ENCODE measurements at places on chromosomes 12 and 14.

DNA sequence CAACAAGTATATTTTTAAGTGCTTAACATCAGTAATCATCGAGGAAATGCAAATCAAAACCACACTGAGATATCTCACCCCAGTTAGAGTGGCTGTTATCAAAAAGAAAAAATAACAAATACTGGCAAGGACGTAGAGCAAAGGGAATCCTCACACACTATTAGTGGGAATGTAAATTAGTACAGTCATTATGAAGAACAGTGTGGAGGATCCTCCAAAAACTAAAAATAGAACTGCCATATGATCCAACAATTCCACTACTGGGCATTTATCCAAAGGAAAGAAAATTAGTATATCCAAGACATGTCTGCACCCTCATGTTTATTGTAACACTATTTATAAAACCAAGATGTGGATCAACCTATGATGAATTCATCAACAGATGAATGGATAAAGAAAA lies 149.0 kb upstream of the PWP1 start:
- no peak for DNase-seq

DNA sequence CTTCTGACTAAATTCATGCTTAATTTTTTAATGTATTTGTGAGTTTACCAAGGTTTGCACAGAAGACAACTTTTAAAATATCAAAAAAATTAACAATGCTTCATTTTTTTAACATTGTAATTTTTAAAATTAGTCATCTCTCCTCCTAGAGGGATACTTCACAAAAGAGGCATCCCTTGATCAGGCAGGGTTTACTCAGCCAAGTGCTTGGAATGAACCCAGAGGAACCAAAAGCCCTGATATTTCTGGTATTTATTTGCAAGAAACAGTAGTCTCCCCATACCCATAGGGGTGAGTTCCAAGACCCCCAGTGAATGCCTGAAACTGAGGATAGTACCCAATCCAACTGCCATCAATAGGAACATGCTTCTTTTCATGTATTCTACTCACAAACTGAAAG lies 52.5 kb downstream of the GARIN6 start:
- no peak for DNase-seq

GRCh38 chr12:131990066-131990979 lies 40.6 kb downstream of the EP400 start:
- DNase-seq: peak; percentile 90

DNA sequence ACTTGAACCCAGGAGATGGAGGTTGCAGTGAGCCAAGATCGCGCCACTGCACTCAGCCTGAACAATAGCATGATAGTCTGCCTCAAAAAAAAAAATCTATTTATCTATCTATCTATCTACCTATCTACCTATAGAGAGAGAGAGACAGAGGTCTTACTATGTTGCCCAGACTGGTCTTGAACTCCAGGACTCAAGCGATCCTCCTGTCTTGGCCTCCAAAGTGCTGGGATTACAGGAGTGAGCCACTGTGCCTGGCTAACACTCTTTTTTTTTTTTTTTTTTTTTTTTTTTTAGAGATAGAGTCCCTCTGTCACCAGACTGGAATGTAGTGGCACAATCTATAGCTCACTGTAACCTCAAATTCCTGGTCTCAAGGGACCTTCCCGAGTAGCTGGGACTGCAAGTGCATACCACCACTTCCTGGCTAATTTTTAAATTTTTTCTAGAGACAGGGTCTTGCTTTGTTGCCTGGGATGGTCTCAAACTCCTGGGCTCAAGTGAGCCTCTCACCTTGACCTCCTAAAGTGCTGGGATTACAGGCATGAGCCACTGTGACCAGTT lies 1.9 kb downstream of the FAM186A start:
- no peak for DNase-seq

DNA sequence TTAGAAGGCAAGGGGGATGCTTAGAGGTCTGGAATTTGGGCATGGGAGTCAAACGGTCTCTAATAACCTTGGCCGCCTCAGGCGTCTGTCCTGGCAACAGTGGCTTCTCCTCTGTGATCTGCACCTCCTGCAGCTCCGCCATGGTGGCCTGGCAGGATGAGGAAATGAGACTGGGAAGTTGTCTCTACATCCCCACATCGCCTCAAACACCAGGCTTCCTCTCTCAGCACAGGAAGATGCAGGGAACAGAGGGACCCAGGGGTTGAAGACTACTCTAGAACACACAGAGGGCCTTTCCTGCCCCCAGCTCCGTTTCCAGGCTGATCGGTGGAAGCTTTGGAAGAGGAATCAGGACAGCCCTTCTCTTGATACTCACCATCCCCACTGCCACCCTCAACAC lies 1.7 kb downstream of the NDRG2 start:
- no peak for DNase-seq

- no peak for DNase-seq
Measured at GRCh38 chr14:92659765-92660561, 88.5 kb downstream of the LGMN start.

DNA sequence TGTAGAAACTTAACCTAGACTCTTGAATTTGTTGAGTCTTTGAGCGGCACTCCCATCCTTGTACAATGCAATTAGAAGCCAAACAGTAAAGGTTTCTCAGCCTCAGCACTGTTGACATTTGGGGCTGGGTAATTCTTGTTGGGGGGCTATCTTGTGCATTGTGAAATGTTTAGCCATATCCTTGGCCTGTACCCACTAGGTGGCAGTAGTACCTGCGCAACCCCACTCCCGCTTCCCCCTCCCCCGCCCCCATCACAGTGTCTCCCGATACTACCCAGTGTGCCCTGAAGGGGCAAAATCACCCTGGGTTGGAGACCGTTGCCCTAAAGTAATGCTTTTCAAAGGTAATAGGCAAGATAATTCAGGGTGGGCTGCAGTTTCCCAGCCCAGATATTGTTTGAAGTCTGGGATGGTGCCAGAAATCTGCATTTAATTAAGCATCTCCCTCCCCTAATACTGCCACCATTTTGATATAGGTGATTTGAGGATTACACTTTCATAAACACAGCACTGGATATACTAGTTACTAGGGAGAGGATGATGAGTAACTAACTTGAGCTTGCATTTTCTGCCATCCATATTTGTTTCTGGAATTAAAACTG lies 1.8 kb downstream of the COX6A1 start:
- DNase-seq: peak; percentile 42

GRCh38 chr14:22464422-22465142 lies 124.4 kb downstream of the DAD1 start:
- DNase-seq: no peak

GRCh38 chr12:69112616-69113015 lies 126.8 kb upstream of the CPSF6 start:
- no peak for DNase-seq

DNA sequence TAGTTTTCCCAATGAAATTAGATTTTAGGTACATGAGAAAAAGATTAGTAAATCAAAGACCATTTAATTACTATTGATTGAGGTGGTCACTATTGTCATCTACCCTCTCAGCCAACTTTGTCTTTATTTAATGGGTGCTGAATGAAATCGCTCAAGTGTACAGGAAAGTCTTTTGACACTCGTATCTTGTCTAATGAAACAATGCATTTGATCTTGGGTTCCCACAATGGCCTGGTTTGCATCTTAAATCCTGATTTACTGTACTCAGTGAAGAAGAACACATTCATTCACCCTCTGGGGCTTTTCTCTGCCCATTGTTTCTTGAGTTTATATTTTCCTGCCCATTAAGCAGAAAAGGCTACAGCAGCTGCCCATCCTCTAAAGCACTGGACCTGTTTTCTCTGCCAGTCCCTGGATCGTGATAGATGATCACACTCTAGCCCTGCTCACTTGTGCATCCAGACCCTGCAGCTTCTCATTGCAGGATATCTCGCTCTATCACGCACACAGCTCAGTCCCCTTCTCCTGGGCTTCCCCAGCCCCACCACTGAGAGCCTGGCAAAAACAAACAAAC lies 1369.3 kb downstream of the AACS start:
- DNase-seq: peak; percentile 73

DNA sequence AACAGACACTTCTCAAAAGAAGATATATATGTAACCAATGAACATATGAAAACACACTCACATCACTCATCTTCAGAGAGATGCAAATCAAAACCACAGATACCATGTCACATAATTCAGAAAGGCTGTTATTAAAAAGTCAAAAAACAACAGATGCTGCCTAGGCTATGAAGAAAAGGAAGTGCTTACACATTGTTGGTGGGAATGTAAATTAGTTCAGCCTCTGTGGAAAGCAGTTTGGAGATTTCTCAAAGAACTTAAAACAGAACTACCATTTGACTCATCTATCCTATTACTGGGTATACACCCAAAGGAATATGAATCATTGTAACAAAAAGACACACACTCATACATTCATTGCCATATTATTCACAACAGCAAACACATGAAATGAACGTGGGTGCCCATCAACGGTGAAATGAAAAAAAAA lies 35.1 kb downstream of the EIF2S3B start:
- DNase-seq: no peak

DNA sequence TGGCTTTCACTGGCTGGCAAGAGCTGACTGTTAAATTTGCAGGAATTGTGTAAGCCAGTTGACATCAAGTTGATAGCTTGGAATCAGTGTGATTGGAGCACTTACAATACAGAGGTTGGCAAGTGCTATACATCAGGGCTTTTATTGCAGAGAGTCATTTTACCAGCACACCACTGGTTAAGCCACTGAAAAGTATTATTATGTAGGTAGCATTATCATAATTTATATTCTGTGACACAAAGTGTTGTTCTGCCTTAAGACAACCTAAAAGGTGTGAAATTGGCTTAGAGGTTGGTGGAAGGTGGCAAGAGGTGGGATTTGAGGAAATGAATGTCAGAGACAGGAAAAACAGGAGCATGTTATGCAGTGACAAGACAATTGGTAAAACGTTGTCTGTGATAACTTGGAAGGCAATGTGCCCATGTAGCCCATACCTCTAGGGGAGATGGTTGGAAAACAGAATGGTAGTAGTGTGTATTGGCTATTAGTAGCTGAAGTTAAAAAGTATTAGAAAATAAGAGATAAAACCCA lies 172.9 kb upstream of the PRICKLE1 start:
- no peak for DNase-seq

GRCh38 chr12:7130701-7131501 lies 730 bp downstream of the CLSTN3 start:
- peak; percentile 64 for DNase-seq

DNA sequence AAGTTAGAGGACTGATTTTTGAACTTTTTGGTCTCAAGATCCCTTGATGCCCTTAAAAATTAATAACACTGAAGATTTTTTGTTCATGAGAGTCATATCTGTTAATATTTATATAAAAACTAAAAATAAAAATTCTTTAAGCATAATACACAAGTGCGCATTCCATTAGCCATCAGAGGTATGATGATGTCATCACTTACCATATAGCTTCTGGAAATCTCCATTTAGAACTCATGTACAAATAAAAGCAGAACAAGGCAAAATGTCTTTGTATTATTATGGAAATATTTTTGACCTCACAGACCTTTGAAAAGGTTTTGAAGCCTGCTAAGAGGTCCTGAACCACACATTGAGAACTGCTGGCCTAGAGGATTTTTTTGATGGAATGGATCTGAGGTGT lies 214.4 kb upstream of the GARIN6 start:
- DNase-seq: no peak

DNA sequence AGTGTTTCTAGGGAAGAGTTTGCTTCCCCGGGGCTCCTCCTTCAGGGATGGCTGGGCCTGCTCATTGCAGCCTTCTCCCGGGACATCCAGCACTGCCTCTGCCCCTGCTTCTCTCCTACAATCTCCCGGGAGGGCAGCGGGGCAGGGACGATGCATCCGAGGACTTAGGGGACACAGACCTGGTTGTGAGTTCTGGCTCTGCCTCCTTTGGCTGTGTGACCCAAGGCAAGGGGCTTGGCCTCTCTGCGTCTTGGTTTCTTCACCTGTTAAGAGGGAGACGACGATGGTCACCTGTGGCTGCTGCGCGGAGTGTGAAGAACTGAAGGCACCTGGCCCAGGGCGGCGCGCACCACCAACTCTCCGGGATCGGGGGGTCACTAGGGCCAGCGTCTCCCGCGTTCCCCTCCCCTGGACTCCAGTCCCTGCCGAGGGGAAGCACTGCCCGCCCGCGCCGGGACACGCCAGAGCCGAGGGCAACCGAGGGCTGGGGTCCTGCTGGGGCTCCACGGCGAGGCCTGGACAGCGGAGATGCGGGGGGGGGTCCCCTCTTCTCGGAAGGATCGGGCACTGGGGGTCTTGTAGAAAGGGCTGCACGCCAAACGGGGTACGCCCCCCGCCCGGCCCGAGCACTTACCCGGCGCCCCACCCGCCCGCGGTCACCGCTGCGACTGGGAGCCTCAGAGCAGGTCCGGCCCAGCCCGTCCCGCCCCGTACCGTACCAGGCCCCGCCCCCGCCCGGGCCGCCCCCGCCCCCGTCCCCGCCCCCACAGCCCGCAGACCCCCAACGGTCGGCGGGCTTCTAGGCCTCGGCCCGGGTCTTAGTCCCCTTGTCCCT lies at the start of gene HVCN1:
TSS of gene HVCN1 (minus strand) at position 670 of the 835 bp plus-strand sequence. CDS start 5,870 bp downstream, outside the sequence.
- peak; percentile 44 for DNase-seq

GRCh38 chr12:44647917-44648690 lies 228.0 kb downstream of the NELL2 start:
- no peak for DNase-seq

DNA sequence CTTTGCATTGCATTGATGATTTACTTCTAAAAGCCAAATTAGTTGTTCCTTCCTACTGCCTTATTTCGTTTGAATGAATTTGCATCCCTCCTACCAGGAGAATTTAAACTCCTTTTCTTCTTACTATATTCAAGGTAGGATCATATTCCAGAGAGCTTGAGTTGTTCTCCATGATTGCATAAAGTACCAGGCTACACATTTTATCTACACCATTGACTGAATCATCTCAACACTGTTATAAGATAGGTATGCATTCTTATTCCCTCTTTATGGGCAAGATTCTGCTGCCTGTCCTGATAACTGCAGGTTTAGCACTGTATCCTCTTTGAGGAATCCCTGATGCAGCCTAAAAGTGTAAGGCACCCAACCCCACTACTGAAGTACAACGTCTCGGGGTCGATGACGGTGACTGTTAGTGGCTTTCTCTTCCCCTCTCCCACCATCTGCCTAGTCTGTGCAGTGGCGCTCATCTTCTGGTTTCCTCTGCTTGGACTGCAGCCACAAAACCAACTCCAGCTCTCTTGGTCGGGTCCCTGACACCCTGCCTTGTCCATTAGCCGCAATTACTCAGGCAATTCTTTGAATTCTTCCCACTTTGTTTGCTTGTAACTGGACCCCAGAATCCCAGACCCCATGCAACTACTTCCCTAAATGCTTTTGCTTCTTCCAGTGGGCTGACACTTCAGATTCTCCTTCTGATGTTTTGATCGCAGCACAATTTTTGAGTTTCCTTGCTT lies 44.4 kb upstream of the STXBP6 start:
- no peak for DNase-seq

GRCh38 chr12:80846952-80847351 lies 90.8 kb downstream of the LIN7A start:
- DNase-seq: no peak

Measured in retina (tissue), 1 donor.